IPS DF 6.9 (cell line): ENCODE measurements at places on chromosomes 16 and 17.

- no peak for DNase-seq
Measured at GRCh38 chr16:17291289-17291688, 179.5 kb downstream of the XYLT1 start.

DNA sequence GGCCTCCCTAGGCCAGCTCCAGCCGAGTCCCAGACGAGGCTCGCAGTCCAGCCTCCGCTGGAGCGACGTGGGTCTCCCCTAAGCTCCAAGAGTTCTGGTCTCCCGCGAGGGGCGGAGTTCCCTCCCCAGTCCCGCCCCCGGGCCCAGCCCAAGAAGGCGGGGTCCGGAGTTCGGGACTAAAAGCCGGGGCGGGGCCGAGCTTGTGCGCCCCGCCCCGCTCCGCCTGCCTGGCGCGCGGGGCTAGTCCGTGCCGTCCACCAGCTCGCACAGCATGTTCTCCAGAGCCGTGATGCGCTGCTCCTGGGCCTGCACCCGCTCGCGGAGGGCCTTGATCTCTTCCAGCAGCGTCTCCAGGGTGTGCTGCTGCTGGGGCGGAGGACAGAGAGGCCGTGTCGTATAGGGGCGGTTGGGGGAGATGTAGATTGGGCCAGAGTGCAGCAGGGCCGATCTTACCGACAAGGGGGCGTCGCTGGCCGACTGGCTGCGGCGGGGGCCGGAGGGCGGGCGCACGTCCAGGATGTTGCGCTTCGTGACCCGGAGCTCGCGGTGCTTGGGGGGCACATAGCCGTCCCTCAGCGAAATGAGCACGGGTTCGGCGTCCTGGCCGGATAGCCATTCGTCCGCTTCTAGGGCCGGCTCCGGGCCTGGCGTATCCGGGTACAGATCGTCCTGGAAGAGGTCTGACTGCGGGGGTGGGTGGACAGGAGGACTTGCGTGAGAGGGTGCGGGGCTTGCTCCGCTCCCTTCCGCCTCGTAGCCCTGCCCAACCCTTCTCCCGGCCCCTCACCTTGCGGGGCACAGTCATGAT lies 7.0 kb downstream of the CORO6 start:
- DNase-seq: no peak

DNA sequence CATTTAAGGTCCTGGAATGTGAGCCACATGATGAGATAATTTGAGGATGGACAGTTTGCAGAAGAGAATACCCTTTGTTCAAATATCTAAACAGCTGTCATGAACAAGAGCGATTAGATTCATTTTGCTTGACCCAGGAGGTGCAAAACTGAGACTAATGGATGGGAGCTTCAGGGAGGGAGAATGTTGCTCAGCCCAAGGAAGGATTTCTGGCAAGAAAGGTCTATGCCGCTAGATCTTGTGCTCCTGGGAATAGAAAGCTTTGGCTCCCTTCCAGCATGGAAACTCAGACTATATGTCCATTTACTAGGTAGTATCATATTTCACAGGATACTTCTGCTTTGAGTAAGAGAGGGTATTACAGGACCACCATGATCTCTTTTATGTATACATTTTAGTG lies 14.8 kb upstream of the CDH11 start:
- no peak for DNase-seq

GRCh38 chr16:83887080-83887479 lies 11.8 kb upstream of the MLYCD start:
- no peak for DNase-seq

- DNase-seq: no peak
Measured at GRCh38 chr17:1951920-1952319, 73.2 kb downstream of the RTN4RL1 start.

GRCh38 chr17:71335212-71335611 lies 785.6 kb upstream of the SOX9 start:
- no peak for DNase-seq

DNA sequence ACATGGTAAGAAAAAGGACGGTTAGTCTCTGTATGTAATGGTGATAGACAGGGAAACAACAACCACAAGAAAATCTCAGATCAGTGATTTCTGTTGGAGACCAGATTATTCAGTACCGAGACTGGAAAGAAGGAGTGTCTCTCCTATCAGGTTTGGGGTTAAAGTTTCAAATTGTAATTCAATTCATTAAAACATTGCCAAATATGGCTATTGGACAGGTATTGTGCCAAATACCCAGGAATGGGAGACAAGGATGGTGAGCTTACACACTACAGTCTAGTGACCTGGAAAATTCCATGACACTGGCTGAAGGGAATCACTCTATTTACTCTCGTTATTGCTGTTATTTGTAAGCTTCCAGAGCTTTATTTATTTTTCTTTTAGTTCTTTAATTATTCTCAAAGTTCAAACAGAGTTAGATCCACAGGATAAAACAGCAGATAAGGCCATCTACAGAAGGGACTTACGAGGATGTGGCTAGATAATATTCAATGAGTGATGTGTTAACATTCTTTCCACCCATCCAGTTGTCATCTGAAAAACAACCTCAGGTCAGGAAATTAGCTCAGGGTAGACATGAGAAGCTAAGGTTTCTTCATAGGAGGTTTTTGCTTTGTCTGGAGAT lies 25.1 kb upstream of the MMD start:
- no peak for DNase-seq
